ENCODE measurements at places on chromosomes 6 and 20.

- DNase-seq, result no peak
Observed at GRCh38 chr20:39602649-39603048, 640.5 kb downstream of the DHX35 start.

- DNase-seq, result no peak
Observed at GRCh38 chr6:33279971-33280511, 3.1 kb downstream of the B3GALT4 start.

- no peak for DNase-seq
Observed at GRCh38 chr6:155123520-155123919, 128.4 kb downstream of the TIAM2 start.

DNA sequence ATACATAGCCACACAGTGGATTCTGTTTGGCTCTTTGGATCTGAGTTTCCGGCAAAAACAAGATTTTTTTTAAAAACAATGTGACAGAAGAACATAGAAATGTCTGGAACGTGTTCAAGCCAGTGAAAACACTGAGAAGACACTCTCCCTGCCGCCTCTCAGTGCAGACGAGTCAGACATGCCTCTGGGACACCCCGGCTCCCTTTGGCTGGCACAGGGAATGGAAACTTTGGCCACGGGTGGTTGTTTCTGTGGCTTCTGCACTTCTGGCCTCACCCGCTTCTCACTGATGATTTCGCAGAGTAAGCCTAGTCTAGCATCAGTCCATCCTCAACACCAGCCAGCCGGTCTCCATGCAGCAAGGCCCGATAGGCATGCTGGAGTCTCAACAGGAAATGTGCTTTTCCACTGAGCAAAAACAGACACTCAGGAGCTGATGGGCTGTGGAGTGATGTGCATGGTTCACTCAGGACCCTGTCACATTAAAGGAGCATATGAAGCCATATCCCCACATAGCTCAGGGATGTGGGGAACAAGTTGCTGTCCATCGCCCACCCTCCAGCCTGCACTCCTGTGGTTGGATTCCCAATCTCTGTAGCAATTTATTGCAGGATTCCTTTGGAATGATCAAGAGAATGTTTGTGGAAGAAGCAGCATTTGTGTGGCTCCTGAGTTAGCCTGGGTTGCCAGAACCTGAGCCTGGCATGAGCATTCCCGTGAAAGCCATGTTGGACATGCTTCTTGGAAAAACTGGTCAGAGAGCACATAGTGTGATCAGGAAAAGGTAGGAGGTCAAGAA lies 262.0 kb upstream of the RIN2 start:
- no peak for DNase-seq

DNA sequence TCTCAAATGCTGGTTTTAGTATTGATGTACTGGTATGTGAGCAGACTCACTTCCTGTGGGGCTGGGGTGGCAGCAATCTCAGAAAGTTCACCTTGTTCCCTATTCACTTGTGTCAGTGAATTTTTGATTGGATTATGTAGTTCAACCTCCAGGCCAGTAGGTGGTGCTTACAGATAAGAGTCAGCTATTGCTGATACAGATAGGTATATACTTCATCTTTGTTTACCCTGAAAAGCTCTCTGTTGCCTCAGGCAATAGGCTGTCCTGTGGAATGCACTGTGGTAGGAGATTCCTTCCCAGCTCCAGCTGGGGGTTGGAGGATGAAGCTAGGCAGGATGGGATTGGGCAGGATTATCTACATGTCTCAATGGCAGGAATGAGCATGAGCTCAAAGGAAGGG lies 851.2 kb upstream of the EYS start:
- no peak for DNase-seq

DNA sequence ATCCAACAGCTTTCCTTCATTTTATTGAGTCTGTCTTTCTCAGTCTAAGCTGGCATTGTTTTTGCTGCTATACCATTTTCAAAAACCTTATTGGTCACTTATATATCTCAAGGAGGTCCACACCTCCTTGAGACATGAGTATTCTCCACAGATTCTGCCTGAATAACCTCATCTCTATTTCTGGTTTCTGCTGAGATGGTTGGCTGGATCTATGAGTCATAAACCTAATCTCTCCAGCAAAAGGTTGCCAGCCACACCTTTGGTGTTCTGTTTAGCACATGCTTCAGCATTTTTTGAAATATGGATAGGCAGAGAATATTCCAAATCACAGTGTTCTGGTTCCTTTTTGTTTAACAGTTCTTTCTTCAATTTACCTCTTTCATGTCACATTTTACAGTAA lies 40.8 kb upstream of the TMEM244 start:
- no peak for DNase-seq

GRCh38 chr6:38604700-38605099 lies 35.0 kb downstream of the BTBD9 start:
- DNase-seq, result no peak

GRCh38 chr6:120935016-120935415 lies 399.3 kb downstream of the TBC1D32 start:
- DNase-seq, result no peak

DNA sequence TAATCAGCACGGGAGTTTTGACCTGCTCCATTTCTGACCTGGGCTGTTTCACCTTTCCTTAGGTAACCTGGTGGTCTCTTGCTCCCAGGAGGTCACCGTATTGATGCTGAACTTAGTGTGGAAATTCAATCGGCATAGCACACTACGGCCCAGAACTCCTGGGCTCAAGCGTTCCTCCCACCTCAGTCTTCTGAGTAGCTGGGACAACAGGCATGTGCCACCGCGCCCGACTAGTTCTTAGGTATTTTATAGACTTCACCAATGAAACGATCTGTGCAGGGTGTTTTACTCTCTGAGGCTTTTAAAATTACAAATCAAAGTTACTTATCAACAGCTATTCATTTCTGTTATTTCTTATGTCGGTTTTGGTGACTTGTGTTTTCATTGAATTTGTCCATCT lies 42.1 kb downstream of the ATG5 start:
- no peak for DNase-seq

- DNase-seq, result no peak
Observed at GRCh38 chr20:50933589-50933988, 2.4 kb upstream of the ADNP start.

- DNase-seq, result peak; percentile 94
Observed at GRCh38 chr20:56358600-56359211, at the start of gene FAM210B. TSS of gene FAM210B (plus strand) at chr20:56358974. CDS start at chr20:56359006, 32 bp downstream.

GRCh38 chr6:46376562-46377061 lies 114.6 kb downstream of the RCAN2 start:
- DNase-seq, result peak; percentile 57

DNA sequence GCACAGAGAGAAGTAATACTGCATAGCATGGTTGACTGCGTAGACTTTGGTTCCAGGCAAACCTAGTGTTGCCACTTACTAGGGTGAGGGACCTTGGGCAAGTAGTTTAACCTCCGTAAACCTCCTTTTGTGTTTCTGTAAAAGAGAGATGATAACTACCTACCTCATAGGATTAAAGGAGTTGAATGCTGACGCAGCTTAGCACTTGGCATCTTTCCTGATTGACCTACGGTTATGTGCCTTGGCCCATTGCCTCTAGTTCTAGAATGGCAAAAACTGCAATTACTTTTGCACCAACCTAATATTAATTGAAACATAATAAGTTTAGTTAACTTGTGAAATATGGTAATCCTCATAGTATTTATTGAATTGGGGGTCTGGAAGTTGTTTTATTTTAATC lies 19.1 kb downstream of the GHRH start:
- DNase-seq, result no peak

- no peak for DNase-seq
Observed at GRCh38 chr6:33882154-33882553, 78.4 kb upstream of the MLN start.

- DNase-seq, result no peak
Observed at GRCh38 chr6:14912226-14912625, 333.6 kb upstream of the JARID2 start.

DNA sequence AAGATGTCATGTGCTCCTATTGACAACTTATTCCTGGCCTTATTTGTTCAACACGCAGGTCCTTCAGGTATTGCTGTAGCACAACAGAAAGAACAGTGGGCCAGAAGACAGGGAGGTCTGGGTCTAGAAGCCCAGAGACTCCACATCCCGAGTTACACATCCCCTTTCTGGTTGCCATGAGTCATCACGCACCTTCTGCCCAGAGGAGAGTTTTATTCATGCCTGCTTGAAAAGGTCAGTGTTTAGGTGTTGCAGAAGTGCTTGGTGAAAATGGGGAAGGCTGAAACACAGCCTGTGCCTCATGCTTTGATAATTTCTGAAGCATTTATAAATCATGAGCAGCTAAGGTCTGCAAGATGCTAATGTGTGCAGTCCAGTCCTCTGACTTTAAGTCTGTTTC lies 256.4 kb downstream of the GMPR start:
- DNase-seq, result no peak

- DNase-seq, result no peak
Observed at GRCh38 chr20:673603-674001, 2.0 kb downstream of the SCRT2 start.

- DNase-seq, result no peak
Observed at GRCh38 chr20:8808202-8808535, 260.7 kb upstream of the PLCB4 start.

GRCh38 chr6:136169394-136170148 lies 80.5 kb downstream of the MTFR2 start:
- DNase-seq, result no peak

- DNase-seq, result no peak
Observed at GRCh38 chr6:94736236-94736635, 841.1 kb upstream of the MANEA start.

DNA sequence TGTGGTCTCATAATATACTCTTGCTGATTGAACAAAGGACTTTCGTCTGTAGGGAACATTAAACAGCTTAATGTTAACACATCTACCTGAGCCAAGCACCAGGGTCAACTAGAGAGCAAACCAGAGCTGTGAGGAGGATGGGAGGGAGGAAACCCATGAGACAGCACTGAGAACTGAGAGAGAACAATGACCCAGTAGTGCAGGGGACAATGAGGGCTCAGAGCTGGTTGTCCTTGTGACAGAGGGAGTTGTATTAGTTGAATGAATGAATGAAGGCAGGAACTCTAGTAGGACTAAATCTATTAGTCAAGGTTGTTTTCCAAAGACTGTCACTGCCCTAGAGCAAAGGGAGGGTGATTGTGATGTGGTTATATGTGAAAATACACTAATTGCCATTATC lies 28.2 kb upstream of the GSTA4 start:
- DNase-seq, result no peak

- DNase-seq, result no peak
Observed at GRCh38 chr20:11158146-11158545, 484.3 kb upstream of the JAG1 start.

GRCh38 chr6:166733900-166734299 lies 106.8 kb upstream of the RPS6KA2 start:
- no peak for DNase-seq

DNA sequence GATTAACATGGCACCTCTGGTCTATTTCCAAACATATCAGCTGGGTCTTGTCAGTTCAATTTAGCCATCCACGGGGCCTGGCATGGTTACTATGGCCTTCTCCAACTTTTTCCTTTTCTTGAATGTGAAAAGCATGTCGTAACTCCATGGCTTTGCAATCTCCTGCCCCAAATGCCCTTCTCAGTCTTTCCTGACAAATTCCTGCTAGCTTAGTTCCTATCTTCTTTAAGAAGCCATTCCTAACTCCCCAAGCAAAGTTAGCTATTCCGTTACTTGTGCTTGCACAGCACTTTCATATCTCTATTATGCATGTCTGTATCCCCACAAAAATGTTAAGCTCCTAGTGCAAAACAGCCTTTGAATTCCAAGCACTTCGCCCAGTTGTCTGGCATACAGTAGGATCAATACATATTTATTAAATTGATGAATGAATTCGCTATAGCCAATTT lies 105.6 kb downstream of the AIG1 start:
- DNase-seq, result no peak

- no peak for DNase-seq
Observed at GRCh38 chr6:8193541-8193940, 91.2 kb upstream of the EEF1E1 start.

DNA sequence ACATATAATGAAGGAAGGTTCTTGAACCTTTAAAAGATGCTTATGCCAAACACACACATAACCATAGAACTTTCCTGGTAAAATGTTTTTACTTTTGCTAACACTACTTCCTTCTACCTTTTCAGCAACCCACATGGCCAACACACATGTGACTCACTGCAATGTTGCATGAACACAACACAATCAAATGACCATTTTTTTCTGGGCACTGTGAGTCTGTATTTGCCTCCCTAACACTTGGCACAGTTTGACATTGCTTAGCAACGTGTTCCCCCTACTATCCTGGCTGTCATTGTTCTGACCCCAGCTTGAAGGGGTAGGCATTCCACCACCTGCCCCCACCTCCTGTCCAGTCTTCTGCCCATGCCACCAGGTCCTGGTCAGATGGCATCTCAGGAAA lies 204.8 kb upstream of the PRND start:
- no peak for DNase-seq

DNA sequence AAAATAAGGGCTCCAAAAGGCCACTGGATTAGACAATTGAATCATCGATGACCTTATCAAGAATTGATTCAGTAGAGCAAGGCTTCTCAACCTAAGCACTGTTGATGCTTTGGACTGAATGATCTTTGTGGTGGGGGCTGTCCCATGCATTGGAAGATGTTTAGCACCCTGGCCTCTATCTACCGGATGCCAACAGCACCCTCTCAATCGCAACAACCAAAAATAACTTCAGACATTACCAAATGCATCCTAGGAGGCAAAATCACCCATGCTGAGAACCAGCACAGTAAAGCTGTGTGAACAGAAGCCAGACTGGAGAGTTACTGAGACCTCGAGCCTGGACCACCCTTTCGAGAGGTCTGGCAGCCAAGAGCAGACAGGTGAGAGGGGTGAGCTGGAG lies 67.5 kb downstream of the TBC1D7 start:
- DNase-seq, result no peak

DNA sequence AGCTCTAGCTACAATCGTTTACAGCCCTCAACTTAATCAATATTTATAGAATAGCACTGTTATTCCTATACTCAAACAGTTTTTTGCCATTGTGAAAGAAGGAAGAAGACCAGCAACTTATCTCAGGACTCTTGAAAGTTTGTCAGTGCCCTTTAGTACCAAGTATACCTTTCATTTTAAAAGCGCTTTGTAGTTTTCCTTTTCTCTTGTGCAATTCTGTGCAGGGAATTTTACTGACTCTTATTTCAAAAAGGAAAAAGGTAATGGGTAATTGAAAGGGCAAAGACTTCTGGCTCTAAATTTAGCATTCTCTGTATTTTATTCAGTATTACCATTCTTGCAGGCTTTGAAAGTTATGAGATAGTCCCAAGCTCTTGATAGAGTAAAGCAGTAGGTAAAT lies 16.8 kb upstream of the RHAG start:
- no peak for DNase-seq

- no peak for DNase-seq
Observed at GRCh38 chr20:12383821-12384220, 466.1 kb downstream of the BTBD3 start.

All from Right ventricle myocardium inferior (tissue), 1 donor.